ENCODE measurements at places on chromosomes 11 and 22.

DNA sequence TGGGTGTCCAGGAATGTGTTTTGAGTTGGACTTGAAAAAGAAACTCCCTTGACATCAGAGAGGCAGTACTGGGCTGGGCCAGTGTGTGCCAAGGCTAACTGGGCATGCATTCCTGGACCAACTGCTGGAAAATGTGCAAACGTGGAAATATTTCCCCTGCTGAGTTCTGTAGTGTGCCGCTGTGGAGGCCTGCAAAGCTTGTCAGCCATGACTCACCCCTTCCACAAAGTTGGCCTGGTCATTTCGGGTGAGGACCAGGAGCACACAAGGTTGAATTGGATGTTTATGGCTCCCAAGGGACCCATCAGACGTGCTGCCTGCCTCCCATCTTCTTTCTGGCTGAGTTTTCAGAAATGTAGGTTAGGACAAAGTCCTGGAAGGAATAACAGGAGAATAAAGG lies 513.1 kb downstream of the MIAT start:
- DNase-seq: no peak

- no peak for DNase-seq
Observed at GRCh38 chr11:14980854-14981253, 8.7 kb upstream of the CALCA start.

GRCh38 chr11:120391854-120392253 lies 55.6 kb downstream of the ARHGEF12 start:
- DNase-seq: no peak

GRCh38 chr11:59426361-59427067 lies at the start of gene OR5A2:
OR5A2 (minus strand) TSS chr11:59426413; CDS start chr11:59422953, 3,460 bp downstream.
- DNase-seq: no peak

DNA sequence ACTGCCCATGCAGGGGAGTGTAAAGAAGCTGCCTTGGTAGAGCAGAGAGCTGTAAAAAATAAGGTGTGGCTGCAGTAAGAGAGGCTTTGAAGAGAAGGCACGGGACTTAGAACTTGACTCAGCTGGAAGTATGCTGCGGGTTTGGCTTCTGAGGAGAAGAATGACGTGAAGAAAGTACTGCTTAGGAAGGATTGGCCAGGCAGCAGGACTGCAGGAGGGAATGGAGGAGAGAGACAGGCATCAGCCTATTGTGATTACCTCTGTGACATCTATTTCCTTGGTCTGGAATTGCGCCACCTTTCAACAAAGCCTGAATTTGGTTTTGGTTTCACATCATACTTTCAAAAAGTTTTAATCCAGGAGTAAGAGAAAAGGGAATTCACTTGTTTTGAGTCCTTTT lies 22.5 kb downstream of the PRRG4 start:
- DNase-seq: no peak

- DNase-seq: peak; percentile 28
Observed at GRCh38 chr11:12241971-12242672, 131.7 kb downstream of the MICAL2 start.

DNA sequence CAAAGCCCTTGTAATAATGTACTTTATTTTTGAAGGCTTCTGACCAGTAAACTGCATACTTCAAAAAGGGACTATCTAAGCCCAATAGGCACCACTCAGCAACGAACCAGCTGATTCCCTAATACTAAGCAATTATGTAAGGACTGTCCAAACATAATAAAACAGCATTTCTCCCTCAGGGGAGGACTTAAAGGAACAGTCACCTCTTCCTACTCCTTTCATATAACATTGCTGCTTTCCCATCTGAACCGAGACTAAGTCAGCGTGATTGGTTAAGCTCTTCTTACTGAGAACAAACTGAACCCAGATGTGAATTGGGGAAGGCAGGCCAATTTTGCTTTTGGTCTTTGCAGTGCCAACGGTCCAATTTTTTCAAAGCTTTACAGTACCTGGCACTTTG lies 420.0 kb downstream of the METTL15 start:
- no peak for DNase-seq

GRCh38 chr22:42651134-42651533 lies 1.9 kb upstream of the CYB5R3 start:
- DNase-seq: no peak

- DNase-seq: no peak
Observed at GRCh38 chr11:109112261-109112660, 309.7 kb upstream of the C11orf87 start.

- DNase-seq: no peak
Observed at GRCh38 chr11:125952973-125953372, 7.1 kb downstream of the VSIG10L2 start.

- no peak for DNase-seq
Observed at GRCh38 chr22:44147821-44148574, 32.7 kb upstream of the PARVG start.

- DNase-seq: no peak
Observed at GRCh38 chr11:63873311-63873710, 34.4 kb downstream of the MARK2 start.

GRCh38 chr22:46761539-46762237 lies 762 bp upstream of the TBC1D22A start:
- DNase-seq: no peak

DNA sequence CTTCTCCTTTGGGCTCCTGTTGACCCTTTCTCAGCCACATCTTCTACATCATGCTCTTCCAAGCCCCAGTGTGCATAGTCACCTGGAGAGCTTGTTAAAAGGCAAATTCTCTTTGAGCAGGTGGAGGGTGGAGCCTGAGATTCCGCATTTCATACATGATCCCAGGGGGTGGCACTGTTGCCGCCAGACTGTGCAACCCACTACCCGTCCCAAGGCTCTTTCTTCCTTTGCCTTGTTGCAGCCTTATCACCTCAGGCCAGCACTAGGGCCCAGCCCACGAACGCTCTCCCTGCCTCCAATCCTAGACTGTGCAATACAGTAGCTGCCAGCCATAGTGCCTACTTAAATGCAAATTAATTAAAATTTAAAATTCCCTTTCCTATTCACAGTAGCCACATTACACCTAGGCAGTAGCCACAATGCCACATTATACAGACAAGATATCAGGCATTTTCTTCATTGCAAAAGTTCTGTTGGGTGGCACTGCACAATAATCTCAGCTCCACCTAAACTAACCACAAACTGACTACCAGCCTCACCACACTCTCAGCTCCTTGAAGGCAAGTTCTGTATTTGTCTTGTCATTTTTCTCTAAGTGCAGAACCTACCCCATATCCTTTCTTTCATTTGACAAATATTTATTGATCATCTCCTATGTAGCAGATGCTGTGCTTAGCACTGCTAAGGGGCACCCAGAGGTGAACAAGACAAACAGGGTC lies 4.6 kb upstream of the KCNJ5 start:
- DNase-seq: no peak

GRCh38 chr11:119849872-119850271 lies 120.9 kb upstream of the NECTIN1 start:
- DNase-seq: no peak

GRCh38 chr11:35050541-35050995 lies 88.4 kb upstream of the CD44 start:
- DNase-seq: no peak

- no peak for DNase-seq
Observed at GRCh38 chr11:1779806-1780699, 16.3 kb upstream of the CTSD start.

GRCh38 chr22:46104170-46104880 lies 46.0 kb upstream of the PPARA start:
- DNase-seq: no peak

DNA sequence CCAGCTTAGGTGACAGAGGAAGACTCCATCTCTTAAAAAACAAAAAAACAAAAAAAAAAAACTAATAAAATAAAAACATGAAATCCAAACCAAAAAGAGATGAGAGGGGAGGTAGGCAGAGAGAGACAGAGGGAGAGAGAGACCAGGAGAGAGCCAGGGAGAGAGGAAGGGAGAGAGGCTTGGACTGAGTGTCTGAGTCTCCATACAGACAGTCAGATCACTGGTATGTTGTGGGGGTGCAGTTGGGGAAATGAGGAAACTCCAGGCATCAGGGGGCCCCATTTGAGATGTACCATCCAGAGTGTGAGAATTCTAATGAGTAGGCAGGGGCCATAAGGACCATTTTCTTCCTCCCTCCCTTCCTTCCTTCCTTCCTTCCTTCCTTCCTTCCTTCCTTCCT lies 53.1 kb upstream of the SEPTIN5 start:
- DNase-seq: no peak

GRCh38 chr22:45565973-45566372 lies 63.3 kb downstream of the FBLN1 start:
- no peak for DNase-seq

DNA sequence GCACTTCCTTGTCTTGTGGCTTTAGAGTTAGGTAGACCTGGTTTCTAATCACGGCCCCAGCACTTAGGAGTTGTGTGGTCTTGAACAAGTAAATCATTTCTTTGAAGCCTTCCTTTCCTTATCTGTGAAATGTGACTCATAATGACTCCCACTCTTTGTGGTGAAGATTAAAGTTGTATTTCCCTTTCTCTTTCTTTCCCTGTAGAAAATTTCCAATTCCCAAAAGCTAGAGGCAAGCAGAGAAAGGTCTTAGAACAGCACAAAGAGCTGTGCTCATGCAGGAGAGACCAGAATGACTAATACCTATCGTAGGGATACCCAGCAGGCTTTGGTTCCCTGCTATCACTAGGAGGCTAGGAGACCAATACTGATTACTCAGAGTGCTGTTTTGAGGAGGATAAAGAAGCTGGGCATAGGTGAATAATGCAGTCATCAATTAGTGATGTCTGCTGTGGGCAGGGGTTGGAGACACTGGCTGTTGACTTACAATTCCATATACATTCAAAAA lies 270.7 kb upstream of the SYN3 start:
- DNase-seq: no peak

Data from stimulated activated CD4-positive, alpha-beta T cell treated with anti-CD3 and anti-CD28 coated beads, TNF-alpha, amount 100 ng/mL, for 4 hours (primary cell).